Osteoblast (primary cell): ENCODE measurements at places on chromosomes 5 and 9. TPM values are rescaled to one million over a fixed set of nuclear protein-coding genes. Genes with fewer than 3 reads are reported as not detected.

GRCh38 chr5:150665044-150665443 lies 4.0 kb downstream of the MYOZ3 start:
- DNase-seq = peak; percentile 90

GRCh38 chr5:36777105-36777757 lies 99.3 kb upstream of the NIPBL start:
- DNase-seq = peak; percentile 73

DNA sequence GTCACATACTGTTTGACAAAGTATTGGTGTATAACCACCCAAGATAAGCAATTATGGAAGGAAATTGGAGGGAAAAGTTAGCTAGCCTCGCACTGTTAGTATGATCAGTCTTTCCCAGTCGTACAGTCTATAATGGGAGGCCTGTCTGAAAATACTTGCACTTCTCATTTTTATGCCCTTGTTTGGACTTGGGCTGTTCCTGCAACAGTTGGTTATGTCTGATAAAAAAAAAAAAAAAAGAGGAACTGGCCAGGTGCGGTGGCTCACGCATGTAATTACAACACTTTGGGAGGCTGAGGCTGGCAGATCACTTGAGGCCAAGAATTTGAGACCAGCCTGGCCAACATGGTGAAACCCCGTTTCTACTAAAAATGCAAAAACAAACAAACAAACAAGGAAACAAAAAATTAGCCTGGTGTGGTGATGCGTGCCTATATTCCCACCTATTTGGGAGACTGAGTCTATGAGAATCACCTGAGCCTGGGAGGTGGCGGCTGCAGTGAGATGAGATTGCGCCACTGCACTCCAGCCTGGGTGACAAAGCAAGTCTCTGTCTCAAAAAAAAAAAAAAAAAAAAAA lies 58.3 kb upstream of the ANKRD33B start:
- no peak for DNase-seq

DNA sequence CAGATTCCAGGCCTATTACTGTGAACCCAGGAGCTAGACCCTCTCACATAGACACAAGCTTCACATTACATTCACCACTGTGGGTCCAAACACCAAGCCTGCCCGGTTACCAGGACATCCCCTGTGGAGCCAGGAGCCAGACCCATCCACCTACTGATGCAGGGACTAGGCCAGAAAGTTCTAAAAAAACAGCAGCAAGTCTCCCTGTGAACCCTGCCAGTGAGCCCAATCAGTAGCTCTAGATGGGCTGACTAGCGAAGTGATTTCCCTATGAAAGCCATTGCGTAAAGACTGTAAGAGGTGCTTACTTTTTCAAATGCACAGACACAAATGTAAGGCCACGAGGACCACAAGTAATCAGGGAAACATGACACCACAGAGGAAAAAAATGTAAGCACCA lies 352.3 kb downstream of the TMEM161B start:
- no peak for DNase-seq

GRCh38 chr5:95238560-95239325 lies 46.2 kb downstream of the MCTP1 start:
- DNase-seq = no peak

- no peak for DNase-seq
Observed at GRCh38 chr9:123998278-123998925, 13.2 kb upstream of the LHX2 start.

DNA sequence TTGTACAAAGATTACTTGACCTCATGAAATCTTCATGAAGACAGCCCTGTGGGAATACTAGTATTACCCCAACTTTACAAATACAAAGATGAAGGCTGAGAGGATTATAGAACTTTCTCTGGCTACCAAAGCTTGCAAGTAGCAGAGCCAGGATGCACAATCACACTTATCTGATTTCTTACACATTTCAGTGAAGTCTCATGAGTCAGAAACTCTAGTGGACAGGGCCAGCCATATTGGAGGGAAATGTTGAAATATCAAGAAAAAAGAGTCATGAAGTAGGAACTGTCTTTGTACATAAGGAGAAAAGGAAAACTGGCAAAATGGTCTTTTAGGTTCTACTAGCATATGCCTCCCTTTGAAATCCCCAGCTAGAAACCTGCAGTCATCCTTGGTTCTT lies 369.6 kb upstream of the WWC1 start:
- DNase-seq = no peak

GRCh38 chr5:62977661-62978060 lies 399.0 kb downstream of the LRRC70 start:
- DNase-seq = no peak

DNA sequence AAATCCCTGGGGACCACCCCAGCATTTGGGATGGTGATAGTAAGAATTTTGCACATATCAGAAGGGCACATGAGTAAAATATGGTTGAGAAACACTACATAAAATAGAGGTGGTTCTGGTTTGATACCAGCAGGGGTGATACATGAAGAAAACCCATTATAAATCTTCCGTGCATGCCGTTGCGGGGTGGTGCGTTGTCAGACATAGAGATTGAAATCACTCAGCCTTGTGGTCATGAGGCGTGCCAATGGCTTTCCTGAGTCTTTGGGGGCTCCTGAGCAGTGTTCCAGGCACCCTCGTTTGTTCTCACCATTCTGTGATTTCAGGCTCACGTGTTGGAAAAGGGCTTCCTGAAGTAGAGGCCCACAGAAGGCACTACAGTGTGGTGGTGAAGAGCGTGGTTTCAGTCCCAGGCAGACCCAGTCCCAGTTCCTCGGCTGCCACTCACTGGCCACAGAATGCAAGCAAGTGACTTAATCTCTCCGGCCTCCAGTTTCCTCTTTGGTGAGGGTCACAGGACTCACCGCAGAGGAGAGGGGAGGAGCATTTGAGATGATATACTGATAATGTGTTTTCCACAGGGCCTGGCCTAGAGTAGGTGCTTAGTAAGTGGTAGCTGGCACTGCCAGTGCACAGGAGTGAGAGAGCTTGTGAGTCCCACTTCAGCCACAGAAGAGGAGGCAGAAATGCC lies 20.5 kb upstream of the GLRX start:
- peak; percentile 82 for DNase-seq

GRCh38 chr5:14600846-14601245 lies 19.3 kb downstream of the OTULINL start:
- no peak for DNase-seq

OTP gene
- total RNA-seq = under 0.01 TPM in 1 of 2 replicates, not detected in the other

DNA sequence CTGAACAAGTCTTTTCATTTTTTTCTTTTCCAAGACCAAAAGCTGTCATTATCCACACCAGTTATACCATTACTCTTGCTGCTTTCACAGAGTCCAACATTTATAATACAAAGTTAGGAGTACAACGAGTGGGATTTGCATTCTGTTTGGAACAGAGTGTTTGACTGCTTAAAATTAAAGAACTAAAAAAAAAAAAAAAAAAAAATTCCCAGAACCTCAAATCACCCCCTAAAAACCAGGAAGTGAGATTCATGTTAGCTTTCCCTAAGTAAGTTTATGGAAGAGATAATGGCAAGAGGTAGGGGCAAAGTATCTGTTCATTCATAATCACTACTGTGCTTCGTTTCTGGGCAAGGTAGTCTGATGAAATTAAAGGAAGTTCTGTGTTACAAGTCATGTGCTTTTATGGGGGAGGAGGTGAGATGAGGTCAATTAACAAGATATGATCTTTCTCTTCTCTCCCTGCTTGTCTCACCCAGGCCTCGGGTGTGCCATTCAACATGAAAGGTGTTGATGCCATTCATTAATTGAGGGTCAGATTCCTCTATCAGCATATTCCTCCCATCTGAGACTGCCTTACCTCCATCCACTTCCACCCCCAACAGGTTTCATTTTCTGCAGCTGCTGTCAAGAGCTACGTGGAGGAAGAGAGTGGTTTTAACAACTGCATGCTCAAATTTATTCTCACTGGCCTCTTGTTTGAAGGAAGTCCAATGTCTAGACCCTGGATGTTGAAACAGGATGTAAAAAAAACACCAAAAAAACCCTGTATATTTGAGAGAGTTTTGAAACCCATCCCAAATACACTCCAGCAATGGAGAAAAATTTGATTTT lies 58.1 kb downstream of the MARCHF3 start:
- DNase-seq = no peak

DNA sequence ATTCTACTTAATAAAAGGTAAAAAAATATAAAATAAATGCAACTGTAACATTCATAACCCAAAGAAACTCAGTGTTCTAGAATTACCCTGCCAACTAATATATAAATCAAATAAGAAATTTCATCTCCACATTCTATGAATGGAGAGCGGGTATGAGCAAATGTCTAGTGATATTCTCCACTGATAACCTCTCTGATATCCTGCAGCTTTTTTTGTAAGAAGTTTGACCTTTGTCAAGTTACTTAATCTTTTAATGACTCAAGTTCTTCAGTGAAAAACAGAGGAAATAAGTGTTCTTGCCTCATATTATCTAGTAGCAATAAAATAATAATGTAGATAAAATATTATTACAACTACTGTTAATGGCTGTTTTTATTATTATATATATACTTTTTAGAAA lies 1275.6 kb upstream of the CDH9 start:
- no peak for DNase-seq

GRCh38 chr5:161420521-161420920 lies 126.0 kb downstream of the GABRB2 start:
- DNase-seq = no peak

GRCh38 chr5:152560512-152561137 lies 155.5 kb upstream of the NMUR2 start:
- DNase-seq = no peak

DNA sequence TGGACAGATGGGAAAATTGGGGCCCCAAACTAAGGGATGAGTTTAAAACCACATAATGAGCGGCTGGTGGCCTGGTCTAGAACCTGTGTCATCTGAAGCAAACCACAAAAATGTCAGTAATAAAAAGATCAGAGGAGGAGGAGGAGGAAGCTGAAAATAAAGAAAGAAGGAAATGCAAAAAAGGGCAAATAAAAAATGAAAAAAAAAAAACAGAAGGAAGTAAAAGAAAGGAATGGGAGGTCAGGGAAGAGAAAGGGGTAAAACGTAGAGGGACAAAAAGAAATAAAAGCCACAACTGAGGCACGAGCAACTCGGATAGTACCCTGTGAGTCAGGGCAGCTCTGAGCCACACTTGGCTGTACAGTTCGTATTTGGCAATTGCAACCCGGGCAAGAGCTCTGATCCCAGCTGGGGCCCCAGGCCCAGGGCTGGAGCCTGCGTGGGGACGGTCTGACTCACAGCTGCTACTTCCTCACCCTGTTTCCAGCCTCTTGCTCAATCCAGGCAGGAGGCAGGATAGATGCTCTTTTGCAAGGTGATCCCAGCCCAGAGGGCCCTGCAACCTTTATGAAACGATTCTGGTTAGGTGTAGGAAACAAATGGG lies 137.9 kb upstream of the TRIM32 start:
- DNase-seq = peak; percentile 96

DNA sequence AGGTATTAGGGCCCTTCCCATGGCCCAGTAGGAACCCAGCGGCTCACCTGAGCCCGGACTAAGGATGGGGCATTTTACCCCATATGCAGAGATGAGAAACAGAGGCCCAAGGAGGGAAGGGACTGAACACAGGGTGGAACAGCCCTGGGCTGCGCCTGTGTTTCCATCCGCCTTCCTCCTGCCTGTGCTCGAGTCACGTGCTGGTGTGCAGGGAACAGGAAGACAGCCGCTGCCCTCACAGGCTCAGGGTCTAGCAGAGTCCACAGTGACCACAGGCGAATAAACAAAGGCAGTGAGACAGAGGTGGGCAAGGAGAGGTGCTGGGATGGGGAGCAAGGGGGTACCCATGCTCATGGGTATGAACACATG lies 129.4 kb downstream of the C9orf50 start:
- DNase-seq = peak; percentile 14

HTR1A gene
- total RNA-seq = not detected in 2 replicates

DNA sequence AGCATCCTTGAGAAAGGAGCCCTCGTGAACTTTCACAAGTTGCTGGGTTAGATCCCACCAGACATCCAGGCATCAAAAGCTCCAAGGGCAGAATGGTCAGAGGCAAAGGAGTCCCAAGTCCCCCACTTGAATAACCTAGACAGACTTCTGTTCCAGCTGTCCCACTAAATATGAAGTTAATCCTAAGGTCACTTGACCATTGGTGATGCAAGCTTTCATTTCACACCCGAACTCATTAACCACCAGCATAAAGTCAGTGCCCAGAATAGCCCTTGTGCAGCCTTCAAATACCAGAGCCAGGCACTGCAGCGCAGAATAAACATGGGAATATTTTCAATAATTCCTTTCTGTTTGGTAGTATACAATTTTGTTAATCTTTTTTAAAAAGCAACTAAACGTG lies 28.9 kb downstream of the OXCT1 start:
- DNase-seq = no peak

SCGB3A1 gene
- total RNA-seq = not detected in 2 replicates

- peak; percentile 82 for DNase-seq
Observed at GRCh38 chr5:143913008-143913752, 101.2 kb downstream of the HMHB1 start.

SH3PXD2B gene
- 58.3 and 59.2 TPM in 2 replicates for total RNA-seq

SEC16A gene
- 36.8 and 38.4 TPM in 2 replicates for total RNA-seq

GRCh38 chr9:117074784-117075520 lies 339.9 kb downstream of the ASTN2 start:
- DNase-seq = no peak

CNTLN gene
- total RNA-seq = 17.7 and 18.6 TPM in 2 replicates

DNA sequence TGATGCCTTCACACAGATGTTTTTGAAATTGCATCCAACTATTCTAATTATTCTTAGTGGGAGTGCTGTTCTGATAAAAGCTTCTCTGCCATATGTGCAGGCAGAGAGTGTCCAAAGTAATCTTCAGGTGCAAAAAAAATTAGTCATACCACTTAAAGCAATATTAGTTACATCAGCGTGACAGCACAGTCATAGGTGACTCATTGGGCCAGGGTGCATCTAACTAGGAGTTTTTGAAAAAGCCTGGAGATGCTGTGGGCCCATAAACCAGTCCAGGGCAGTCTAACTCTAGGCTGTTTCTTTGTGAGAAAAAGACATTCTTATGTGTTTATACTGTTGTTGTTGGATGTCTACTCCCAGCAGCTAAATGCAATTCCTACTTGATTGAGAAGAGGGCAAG lies 33.0 kb upstream of the C6 start:
- DNase-seq = peak; percentile 21

- DNase-seq = no peak
Observed at GRCh38 chr9:74358959-74359358, 138.2 kb upstream of the RORB start.

CTXN3 gene
- total RNA-seq = not detected in 2 replicates

- no peak for DNase-seq
Observed at GRCh38 chr5:137733006-137733405, 2.9 kb downstream of the KLHL3 start.

DNA sequence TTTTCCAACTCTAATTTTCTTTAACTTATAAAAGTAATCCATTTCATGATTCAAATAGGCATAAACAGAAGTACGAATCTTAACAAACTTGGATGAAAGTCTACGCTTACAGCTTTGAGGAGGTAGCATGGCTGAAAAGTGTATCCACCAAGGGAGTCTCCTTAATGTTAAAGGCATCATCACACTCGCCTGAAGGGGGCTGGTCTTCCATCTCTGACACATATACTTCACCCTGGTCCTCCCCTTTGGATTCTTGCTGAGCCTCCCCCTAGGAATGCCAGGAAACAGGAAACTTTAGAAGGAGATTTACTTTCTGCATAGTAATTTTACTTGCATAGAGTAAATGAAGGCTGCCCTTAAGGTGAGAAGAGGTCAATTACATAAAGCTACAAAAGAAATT lies 10.3 kb upstream of the NME5 start:
- no peak for DNase-seq

AIF1L gene
- total RNA-seq = under 0.01 TPM in 1 of 2 replicates, not detected in the other

GRCh38 chr9:115978659-115979096 lies 174.9 kb upstream of the PAPPA start:
- DNase-seq = no peak

SLIT3 gene
- 37.6 and 38.3 TPM in 2 replicates for total RNA-seq

GPR151 gene
- not detected in 2 replicates for total RNA-seq

GRCh38 chr5:92505925-92506324 lies 1075.1 kb downstream of the NR2F1-AS1 start:
- no peak for DNase-seq

RMRP gene
- 88,726 and 110,601 TPM in 2 replicates for total RNA-seq

NEK6 gene
- total RNA-seq = 128 and 130 TPM in 2 replicates
